ENCODE measurements at places on chromosomes 4 and X.
A peak's percentile ranks its signal among the peaks of the same experiment; 100 is the strongest.

- DNase-seq = peak; percentile 23
These were observed 37.4 kb downstream of the ETNPPL start for GRCh38 chr4:108725457-108725856.

DNA sequence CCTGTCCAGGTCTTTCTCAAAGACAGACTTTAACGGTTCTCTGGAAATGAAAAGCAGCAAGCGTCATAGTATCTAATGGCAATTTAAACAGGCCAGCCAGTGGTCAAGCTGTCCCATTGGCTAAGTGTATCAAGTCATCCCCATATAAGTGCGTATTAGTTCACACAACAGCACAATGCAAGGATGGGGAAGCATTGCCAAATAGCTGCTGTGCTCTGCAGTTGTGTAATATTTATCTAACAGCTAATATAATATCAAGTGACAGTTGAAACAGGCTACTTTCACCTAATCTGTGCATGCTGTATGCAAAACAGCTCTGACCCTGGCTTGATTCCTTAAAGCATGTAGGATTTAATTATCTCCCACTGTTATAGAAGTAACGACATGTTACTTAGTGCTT, 134.8 kb upstream of the PPARGC1A start:
- DNase-seq = peak; percentile 59

DNA sequence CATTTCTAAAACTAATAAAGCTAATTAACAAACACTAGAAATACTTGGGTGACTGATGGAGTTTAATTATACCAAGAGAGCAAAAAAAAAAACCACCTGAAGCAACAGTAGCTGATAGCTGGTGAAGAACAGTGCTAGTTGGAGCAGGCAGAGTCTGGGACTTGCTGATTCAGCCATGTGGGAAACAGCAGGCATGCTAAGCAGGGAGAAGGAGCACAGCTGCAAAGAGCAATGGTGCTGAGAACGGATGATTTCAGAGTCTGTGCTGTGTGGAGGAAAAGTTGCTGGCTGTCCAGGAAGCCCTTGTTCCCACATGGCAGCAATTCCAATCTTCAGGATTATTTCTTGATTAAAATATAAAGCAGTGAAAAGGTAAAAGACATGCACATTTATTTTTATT, 68.8 kb downstream of the NPY1R start:
- no peak for DNase-seq

- DNase-seq = peak; percentile 42
These were observed 51.2 kb downstream of the LGI2 start for GRCh38 chr4:24979554-24979953.

GRCh38 chrX:129840344-129840743, 3.3 kb downstream of the ZDHHC9 start:
- no peak for DNase-seq

DNA sequence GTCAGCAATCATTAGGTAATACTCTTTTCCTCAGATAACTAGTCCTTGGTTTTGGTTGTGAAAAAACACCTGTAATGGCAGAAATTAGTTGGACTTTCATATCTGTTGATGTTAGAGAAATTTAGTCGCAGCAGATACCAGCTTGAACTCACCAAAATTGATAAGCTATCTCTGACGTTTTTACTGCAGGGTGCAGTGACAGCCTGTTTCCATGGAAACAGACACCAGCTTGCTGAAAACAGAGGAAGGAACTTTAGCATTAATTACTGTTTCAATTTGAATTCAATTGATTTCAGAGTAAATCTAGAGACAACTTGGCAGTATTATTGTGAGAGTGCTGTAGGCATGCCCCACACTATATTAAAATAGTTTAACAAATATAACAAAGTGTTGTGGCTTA, 246.5 kb downstream of the PPP1R2C start:
- DNase-seq = no peak
